Amygdala (tissue), 56 donors: ENCODE measurements at places on chromosomes 3 and 15.

DNA sequence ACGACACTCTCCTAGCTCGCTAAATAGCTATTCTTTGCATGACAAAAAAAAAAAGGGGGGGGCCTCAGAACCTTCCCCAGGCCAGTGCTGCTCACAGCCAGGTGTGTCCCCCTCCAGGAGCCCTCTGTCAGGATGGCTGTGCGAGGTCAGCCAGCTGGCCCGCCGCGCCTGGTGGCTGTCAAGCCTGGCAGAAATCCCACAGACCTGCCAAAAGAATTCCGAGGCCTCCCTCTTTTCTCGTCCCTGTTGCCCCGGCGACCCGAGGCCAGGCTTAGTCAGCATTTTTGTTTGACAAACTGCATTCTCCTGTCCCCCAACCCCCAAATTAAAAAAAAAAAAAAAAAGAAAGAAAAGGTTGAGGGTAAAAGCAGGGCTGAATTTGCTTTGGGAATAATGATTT is 61.9 kb downstream of the TM4SF4 start:
- peak; percentile 37 for DNase-seq

DNA sequence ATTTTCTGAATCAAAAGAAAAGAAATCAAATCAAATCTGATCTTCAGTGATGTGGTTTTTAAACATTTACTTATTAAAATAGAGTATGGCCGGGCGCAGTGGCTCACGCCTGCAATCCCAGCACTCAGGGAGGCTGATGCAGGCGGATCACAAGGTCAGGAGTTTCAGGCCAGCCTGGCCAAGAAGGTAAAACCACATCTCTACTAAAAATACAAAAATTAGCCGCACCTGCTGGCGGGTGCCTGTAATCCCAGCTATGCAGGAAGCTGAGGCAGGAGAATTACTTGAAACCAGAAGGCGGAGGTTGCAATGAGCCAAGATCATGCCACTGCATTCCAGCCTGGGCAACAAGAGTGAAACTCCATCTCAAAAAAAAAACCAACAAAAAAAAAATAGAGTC is 169.1 kb downstream of the ULK4 start:
- no peak for DNase-seq

GRCh38 chr3:123753286-123753685 is 130.8 kb downstream of the MYLK start:
- no peak for DNase-seq

- no peak for DNase-seq
Measured at GRCh38 chr3:62119139-62119538, 254.2 kb downstream of the FEZF2 start.

DNA sequence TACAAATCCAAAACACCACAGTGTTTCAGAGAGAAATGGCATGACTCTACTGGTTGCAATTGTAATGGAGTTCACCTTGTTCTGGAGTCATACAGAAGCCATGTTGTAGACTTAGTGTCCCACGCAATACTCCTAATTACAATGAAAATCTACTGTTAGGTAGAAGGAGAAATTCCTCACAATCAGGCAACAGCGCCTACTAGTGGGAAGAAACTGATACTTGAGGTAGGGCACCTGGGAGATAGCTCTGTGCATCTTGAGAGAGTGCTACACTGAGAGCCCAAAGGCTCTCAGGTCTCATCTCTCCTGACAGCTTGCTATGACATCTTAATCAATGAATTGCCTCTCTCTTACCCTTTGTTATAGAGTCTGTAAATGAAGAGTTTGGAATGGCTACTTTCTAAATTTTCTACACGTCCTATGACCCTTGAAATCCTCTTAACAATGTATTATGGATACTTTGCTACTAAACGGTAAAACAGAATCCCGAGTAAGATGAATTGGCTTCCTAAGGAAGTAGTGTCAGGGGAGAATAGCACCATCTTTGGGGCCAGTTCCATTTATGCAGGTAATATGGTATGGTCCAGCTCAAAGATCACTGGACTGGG is 422.7 kb upstream of the TPRG1 start:
- no peak for DNase-seq

DNA sequence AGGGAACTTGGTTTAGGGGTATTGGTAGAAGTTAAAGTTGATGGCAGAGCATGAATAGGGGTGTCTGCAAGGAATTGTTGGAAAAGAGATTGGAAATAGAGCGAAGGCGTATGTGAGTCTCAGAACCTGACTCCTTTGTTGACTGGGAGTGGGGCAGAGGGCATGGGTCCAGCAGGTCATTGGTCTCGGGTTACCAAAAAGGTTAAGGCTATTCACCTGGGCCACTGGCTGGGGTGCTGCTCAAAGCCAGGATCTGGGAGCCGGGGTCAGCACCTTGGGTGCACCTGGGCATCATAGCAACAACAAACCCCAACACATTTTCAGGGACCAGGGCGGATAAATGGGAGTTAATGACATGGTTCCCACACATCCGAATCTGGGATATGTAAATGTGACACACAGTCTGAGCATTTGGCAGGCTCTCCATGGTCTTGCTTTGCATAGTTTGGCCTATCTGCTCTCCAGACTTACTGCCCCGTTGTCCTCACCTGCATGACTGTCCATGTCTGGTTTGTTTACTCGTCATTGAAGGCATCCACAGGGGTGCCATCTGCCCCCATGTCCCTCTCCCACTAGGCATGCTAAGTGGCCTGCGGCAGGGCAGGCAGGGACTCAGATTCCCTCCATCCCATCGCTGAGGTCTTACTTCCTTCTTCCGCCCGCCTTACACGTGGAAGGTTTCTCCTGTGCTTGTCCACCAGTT is 10.1 kb downstream of the KLF13 start:
- DNase-seq = no peak

DNA sequence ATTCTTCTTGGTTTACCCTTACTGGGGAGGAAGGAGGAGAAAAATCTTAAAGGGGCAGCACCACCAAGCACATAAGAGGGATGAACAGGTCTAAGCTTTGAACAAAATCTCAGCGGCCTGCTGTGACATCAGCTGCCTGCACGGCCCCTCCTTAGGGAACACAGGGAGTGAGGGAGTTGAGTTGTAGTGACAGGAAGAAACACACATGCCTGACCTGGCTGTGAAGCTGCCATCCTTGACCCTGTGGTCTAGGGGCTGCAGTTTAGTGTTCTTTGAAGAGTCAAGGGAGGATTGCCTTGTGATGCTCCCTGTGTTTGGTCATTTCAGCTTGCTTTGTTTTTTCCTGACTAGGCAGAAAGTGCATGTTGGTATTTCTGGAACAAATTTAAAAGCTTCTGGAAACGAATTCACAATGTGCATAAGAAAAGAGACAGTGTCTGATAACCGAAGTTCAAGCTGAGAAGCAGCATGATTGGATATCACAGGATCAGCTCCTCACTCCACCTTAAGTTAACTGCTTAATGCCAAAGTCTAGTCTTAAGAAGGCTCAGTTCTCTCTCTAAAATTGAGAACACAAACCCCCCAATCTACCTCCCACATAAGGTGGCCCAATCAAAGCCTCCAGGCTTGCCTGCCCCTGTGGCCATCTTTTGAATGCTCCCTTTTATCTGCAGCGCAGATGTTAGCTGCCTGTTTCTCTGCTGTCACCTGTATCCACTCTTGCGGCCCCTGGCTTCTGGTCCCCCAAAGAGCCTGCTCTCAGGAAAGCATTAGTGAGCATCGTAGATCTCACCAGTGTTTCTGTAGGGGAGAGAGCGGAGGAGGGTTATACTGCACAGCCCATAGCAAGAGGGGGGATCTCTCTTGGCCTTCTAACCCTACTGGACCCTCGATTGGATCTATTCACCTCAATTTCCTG is 82.2 kb downstream of the SCN11A start:
- no peak for DNase-seq

DNA sequence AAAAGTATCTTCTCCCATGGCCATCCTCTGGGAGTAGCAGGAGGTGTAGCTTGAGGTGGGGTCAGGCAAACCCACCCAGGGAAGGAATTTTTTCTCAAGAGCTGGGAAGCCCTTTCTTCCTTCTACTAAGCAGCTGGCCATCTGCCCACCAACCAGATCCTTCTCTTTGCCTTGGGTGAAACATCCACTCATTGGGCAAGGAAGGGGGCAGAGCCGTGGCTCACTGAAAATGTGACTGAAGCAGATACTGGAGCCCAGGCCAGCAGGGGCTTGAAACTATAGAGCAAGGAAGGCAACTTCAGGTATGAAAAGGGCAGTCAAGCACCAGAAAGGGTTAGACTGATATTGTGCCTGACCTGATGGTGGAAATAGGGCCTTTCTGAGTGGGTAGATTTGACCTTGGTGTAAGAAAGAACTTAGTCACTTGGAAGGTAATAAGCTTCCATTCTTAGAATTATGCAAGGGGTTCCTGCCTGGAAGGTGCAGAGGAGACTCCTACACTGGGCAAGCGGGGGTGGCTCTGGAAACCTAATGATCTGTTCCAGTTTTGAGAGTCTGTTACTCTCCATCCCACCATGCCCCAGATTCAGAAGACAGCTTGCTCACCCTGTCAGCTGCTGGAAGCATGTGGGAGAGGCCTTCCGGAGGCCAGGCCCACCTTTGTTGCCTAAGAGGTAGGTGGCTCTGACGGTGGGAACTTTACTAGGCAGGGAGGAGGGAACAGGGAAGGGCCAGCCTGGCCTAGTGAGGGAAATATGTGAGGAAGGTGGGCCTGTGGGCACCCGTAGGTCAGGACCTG is 22.0 kb upstream of the PLA2G4E start:
- DNase-seq = no peak

DNA sequence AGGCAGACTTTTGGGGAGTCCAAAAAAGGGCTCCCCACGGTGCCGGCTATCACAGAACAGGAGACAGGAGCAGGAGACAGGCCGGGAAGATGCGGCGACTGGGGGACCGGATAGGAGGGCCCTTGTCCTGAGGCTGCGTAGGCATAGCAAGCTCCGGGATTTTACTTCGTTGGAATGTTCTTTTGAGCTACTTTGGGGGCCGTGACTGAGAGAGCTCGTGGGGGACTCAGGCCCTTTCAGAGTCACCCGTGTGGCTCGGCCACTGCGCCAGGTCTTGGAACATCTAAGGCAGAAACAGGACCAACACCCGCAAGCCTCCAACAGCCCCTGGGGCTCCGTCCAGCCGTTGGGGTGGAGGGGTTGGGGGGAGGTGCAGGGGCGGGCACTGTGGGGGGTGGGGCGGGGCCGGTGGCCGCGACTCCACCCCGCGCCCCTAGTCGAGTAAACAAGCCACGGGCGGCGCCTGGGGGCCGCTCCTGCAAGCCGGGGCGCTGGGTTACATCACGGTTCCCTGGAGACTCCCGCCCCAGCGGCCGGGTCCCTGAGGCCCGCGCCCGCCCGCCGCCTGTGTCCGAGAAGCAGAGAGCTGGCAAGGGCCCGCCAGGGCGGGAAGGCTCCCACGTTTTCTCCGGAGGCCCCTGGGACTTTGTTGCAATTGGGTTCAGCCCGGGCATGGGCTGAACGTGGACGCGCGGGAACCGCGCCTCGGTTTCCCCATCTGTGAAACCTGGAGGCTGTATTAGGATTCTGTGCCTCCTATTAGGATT is 23.3 kb upstream of the C15orf39 start:
- no peak for DNase-seq

DNA sequence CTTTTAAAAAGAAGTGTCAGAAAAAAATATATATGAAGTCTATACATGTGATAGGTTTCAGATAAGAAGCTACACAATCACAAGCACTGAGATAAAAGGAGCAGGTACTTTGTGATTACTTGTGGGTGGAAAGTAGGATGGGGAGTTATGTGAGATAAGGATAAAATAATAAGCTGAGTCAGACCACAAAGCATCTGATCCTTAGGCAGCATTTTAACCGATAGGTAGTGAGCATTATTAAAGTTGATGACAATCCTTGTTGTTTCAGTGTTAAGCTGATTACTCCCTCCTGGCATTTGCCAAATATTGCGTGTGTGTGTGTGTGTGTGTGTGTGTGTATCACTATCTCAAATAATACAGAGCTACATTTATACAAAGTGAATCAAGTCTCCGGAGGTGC is 483.1 kb downstream of the NAALADL2 start:
- DNase-seq = no peak

- DNase-seq = no peak
Measured at GRCh38 chr3:154955907-154956533, 124.1 kb upstream of the MME start.
